Stimulated activated CD8-positive, alpha-beta memory T cell treated with anti-CD3 and anti-CD28 coated beads, Interleukin-2, amount 100 ng/mL, for 1 hour (primary cell): ENCODE measurements at places on chromosomes 12 and 14.

GRCh38 chr12:78531831-78532458, 332.6 kb upstream of the SYT1 start:
- DNase-seq: no peak

- DNase-seq: no peak
Measured at GRCh38 chr14:104280085-104280901, 141.9 kb downstream of the KIF26A start.

GRCh38 chr14:61140271-61140670, 140.9 kb downstream of the TMEM30B start:
- DNase-seq: no peak

DNA sequence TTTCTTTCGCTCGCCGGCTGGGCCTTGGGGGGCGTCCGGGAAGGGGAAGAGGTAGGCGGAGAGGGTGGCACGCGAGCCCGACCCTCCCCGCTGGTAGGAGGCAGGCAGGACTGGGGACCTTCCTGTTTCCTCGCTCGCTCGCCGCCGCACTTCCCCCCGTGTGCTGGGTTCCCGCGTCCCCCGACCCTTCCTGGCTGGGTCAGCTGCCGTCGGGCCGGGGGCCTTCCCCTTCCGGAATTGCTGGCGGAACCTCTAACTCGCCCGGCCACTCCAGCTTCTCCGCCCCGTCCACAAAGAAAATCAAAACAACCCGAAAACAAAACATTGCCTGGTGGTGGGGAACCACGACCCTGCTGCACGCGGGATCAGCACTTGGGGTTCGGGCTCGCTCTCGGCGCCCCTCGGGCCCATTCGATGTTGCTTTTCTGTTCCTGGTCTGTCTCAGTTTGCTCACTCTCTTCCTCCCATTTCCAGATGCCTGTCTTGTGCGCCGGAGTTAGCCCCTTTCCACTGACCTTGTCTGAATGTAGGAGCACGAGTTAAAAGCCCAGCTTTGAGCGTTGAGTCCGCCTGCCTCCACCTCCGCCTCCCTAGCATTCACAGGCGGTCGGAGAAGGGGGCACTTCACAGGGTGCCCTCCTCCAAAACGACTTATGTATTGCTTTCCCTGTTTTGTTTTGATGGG, 581 bp downstream of the PAPOLA start:
- no peak for DNase-seq

- no peak for DNase-seq
Measured at GRCh38 chr14:59695198-59695597, 118.6 kb upstream of the CCDC175 start.

DNA sequence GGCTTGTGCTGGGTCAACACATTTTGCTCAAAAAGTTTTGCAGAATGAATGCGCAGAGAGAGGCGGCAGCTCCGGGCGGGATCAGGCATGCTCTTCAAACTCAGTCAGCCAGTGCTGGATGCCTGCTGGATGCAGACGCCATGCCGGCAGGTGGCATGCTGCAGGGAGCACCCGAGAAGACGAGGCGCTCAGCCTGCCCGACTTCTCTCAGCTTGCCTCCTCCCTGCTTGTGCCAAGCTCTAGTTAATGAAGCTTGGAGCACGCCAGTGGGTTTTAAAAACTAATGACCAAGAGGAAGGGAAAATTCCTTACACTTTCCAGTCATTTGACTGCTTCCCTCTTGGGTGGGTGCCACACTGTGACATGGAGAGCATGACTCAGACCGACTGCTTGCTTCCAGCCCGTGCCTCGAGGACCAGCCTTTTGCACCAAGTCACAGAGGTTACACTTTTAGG, 39.8 kb downstream of the SLC24A4 start:
- no peak for DNase-seq

- DNase-seq: no peak
Measured at GRCh38 chr12:52354200-52354599, 13.1 kb downstream of the KRT85 start.

DNA sequence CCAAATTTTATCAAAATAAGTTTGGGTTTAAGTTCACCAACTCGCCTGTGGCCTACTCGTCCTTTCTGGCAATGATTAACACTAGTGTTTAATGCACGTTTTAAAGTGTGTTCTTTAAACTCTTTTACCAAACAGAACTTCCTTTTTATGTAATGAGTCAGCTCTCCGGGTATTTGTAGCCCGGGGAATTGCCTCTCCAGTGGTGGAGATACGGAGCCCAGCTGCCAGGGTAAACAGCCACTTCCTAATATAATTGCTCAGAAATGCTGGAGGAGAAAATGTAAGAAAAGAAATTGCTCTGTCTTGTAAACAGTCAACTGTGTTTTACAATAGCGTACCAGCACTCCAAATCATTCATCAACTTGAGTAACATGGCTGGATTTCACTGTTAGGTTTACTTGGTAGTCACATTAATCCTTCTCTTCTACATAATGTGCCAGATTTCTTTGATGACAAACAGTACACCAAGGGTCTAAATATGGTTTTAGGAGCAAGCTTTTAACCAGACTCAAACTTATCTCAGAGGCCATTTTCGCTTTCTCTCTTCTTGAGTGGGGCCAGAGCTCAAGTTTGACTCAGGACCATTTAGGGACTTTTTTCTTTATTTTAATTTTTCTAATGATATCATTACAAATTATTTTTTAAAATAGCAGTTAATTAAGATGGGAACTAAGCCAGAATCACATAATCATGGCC, 101.2 kb upstream of the SLC38A2 start:
- DNase-seq: no peak

- no peak for DNase-seq
Measured at GRCh38 chr12:81797100-81797499, 38.0 kb upstream of the PPFIA2 start.

- no peak for DNase-seq
Measured at GRCh38 chr12:50699940-50700339, 64.0 kb upstream of the ATF1 start.

DNA sequence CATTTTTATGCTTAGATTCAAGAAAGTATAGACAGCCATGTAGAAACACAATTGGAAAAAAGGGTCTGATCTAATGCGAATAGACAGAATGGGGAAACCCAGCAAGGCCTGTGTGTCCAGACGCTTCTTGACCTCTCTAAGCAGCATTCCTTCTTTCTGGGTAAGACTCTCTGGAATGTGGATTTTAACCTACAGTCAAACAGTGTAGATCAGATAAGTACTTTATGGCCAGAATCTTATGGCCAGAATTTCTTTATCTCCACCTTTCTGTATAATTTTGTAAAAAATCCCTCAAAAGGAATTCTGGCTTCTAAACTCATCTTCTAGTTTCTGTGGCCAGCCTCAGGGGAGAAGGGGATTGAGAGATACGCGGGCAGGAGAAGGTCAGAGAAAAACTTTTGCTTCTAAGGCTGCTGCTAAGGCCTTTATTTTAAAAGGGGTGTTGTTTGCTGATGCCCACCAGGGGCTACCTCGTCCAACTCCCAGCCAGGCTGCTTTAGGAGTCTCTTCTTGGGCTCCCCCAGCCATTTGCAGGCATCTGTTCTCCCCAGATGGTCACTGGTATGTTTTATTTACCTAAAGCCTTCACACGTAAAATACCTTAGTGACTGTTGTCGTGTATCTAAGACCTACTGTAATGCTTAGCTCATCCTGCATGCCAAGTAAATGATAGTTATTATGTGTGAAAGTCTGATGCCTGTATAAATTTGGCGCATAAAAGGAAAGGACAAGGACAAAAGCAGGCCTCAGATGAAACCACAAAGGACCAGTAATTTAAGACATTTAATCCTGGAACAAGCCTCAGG, 68.4 kb downstream of the ANO6 start:
- no peak for DNase-seq

- no peak for DNase-seq
Measured at GRCh38 chr12:62895351-62895877, 39.5 kb downstream of the PPM1H start.
